DMS79 treated with DMSO at 0.1 percent for 48 hours (cell line): ENCODE measurements at places on chromosomes 13 and 19.

DNA sequence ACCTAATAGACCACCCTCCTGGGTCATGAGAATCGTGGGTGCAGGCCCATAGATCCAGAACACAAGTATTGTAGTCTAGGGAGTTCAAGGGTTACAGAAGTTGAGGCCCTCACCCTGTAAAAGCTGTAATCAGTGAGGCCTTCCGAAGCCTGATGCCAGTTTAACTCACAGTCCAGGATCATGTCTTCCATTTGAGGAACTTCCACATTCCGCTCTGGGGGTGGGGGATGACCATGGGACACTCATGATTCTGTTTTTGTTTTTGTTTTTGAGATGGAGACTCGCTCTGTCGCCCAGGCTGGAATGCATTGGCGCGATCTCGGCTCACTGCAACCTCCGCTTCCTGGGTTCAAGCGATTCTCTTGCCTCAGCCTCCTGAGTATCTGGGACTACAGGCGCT lies 1.7 kb upstream of the RASIP1 start:
- DNase-seq = no peak

DNA sequence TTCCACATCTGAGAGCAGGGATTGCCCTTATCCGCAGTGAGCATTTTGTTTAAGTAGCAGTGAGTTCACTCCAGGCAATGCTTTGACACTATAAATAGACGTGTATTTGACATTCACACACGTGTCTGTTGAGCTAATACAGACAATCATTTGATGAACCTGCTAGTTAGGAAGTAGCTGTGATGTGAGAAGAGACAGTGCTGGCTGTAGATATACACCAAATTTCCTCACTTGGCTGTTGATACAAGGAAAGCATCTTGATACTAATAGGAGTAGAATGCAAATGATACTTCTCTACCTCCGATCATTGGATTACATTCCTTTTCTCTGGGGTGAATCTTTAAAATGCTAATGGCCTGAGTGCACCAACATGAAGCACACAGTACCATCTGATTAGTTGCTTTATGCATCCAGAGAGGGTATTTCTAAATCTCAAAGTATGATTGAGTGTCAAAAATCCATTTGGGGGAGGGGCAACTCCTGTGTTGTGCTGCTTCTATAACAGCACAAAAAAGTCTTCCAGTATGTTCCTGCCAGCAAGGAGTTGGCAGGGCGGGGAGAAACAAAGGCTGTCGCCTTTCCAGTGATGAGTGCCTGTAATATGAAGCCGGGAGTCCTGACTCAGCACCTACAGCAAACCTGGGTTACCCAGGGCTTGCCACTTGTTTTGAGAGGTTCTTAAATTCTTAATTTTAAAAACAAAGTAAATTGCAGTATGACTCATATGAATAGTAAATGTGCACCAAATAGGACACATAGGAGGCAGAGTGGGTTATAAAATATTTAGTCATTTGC lies 7.0 kb downstream of the CUL4A start:
- peak; percentile 100 for DNase-seq

GRCh38 chr13:111161601-111162600 lies 46.8 kb downstream of the ARHGEF7 start:
- DNase-seq = no peak

DNA sequence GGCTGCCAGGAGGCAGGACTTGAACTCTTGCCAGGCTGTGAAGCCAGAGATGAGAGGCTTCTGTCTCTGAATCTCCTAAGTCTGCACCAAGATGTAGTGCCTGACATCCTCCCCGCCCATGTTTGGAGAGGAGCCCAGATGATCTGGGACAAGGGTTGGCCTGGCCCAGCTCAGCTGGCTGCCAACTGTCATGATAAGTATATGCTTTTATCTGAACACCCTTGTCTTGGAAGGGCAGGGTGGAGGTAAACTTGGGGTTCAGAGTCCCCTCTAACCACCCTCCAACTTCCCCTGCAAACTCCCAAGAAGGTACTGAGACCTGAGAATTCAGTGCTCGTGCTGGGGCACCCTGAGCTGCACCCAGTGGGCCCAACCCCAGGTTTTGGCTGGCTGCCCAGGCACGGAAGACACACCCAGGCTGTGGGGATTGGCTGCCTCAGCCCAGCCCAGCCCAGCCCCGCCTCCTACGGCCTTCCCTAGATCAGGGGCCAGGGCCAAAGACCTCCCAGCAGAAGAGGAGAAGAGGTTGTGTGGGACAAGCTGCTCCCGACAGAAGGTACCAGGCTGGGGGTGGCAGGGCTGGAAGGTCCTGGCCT lies at the start of gene CYP4F12:
TSS of gene CYP4F12 (plus strand) at position 508 of the 596 bp plus-strand sequence. CDS start 443 bp downstream, outside the sequence.
- no peak for DNase-seq

- no peak for DNase-seq
These were observed 38.6 kb downstream of the LIG4 start for GRCh38 chr13:108176685-108177274.

DNA sequence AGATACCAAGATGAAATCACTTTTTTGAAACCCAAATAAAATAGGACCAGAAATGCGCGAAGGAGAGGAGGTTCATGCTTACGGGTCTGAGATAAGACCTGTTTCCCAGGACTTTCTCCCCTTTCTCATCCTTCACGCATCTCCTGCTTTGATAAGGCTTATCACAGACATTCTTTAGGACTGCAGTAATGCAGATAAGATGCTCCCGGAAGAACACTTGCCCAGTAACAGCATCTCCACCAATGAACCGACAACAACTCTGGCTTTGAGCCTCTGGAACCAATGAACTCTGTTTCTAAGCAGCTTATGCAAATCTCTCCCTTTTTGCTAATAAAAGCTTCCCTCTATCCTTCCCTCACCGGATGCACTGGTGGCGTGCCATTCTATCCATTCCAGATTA lies 783.4 kb upstream of the ARGLU1 start:
- no peak for DNase-seq

- DNase-seq = no peak
These were observed 181.8 kb downstream of the TBC1D4 start for GRCh38 chr13:75299913-75300862.

DNA sequence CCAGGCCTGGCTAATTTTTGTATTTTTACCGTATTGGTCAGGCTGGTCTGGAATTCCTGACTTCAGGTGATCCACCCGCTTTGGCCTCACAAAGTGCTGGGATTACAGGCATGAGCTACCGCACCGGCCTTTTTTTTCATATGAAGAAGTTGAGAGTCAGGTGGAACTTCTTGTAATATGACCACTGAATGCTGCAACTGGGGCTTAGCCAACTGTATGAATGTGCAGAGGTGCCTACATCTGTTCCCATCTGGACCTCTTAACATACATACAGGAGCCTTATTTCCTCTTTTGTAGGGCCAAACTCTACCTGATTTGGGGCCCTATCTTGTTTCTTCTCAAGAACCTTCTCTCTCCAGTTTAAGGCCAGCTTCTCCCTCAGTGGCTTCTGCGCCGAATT lies 11.9 kb upstream of the GGACT start:
- no peak for DNase-seq

GRCh38 chr13:41955605-41956004 lies 5.3 kb downstream of the VWA8 start:
- no peak for DNase-seq

DNA sequence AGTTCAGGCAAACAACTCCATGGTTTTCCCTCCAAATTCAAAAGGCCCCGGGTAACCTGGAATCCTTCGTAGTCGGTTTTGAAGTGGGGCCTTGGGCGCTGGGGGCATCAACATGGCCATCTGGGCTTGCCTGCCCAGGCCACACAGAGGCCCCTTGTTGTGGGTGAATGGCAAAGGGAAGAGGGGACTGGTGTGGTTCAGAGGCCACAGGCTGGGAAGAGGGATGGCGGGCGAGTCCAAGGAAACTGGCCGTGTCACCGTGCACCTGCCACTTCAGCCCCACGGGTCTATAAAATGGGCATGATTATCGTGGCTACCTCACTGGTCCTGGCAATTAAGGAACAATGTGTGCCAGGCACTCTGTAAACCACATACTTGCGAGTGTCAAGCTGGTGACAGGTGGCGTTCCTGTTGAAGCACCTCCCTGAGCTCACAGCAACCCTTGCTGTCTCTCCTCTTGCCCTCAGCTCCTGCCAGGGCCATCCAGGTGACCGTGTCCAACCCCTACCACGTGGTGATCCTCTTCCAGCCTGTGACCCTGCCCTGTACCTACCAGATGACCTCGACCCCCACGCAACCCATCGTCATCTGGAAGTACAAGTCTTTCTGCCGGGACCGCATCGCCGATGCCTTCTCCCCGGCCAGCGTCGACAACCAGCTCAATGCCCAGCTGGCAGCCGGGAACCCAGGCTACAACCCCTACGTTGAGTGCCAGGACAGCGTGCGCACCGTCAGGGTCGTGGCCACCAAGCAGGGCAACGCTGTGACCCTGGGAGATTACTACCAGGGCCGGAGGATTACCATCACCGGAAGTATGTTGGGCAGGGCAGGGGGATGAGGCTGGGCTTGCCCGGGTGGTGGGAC lies 1.3 kb downstream of the LSR start:
- peak; percentile 3 for DNase-seq

DNA sequence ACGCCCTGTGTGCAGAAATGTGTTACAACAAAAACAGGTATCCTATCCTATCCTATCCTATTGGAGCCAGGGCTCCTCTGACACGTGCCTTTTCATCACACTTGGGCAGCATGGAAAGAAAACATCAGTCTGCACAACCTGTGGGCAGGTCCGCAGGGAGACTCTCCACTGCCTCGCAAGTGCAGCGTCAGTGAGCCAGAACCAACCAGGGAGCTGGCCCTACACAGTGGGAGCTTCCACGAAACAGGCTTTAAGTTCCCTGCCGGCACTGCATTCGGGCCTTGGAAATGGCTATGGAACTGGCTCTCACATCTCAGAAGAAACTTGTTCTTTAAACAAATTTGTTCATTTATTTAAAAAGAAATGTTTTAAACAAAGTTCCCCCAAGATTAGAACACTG lies 49.5 kb downstream of the SLC7A1 start:
- DNase-seq = no peak

GRCh38 chr13:109165417-109165904 lies 536.0 kb downstream of the MYO16 start:
- no peak for DNase-seq

- DNase-seq = no peak
These were observed 32.5 kb downstream of the PCDH20 start for GRCh38 chr13:61383111-61383510.

DNA sequence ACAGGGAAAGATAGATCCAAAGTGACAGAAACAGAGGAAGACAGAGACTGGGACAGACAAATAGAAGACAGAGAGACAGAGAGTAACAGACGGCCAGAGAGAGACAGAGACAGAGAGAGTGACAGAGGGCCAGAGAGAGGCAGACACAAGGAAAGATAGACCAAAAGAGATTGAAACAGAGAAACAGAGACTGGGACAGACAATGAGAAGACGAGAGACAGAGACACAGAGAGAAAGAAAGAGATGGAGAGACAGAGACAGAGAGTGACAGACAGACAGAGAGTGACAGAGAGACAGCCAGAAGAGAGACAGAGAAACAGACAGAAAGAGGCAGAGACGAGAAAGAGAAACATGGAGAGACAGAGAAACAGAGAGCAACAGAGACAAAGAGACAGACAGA lies 127.3 kb downstream of the UQCRFS1 start:
- no peak for DNase-seq

- no peak for DNase-seq
These were observed 60.9 kb downstream of the WDFY2 start for GRCh38 chr13:51645154-51645650.

DNA sequence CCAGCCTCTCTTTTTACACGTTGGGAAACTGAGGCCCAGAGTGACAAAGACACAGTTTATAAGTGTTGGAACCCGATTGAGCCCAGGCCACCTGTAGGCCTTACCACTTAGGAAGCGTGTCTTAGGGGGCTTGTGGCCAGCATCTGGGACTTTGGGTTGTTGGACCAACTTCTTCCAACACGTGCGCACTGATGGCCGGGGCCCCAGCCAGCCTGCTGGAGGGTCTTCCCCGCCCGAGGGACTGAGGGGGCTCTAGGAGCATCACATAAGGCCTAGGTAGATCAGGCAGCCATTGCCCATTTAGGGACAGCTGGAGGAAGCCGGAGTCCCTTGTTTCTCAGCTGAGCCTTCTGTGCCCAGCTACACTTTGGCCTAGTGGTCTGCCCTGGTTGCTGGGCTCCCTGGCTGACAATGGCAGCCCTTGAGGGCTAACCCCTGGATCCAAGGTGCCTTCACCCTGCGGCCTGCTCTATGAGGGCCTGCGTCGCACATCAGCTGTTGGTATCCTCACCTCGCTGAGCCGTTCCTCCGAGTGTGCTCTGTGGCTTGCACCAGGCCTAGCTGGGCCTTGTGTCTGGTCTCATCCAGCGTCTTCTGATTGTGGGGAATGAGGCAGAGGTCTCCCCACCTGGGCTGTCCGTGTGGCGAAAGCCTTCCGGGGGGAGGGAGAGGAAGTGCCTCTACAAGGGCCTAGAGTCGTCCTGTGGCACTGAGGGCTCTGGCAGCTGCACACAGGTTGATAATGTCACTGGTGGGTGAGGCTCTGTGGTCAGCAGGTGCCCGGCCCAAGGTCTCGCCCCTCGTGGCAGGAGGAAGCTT lies 1.2 kb downstream of the RAB11B start:
- DNase-seq = peak; percentile 12

DNA sequence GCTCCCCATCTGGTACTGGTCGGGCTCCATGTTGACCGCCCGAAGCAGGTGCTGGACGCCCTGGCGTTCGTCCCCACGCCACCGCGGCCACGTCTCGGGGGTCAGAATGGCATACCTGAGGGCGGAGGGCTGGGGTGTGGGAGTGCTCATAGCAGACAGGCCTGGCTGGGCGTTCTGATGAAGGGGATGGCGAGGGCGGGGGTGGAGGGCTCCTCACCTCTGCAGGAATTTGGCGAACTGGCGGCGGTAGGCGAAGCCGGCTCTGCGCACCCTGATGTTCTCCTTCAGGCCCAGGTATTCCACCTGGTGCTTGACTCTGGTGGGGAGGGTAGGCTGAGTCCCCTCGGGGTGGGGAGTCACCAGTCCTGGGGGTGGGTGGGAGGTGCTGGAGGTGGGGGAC lies 22.3 kb upstream of the ZNF414 start:
- DNase-seq = no peak

DNA sequence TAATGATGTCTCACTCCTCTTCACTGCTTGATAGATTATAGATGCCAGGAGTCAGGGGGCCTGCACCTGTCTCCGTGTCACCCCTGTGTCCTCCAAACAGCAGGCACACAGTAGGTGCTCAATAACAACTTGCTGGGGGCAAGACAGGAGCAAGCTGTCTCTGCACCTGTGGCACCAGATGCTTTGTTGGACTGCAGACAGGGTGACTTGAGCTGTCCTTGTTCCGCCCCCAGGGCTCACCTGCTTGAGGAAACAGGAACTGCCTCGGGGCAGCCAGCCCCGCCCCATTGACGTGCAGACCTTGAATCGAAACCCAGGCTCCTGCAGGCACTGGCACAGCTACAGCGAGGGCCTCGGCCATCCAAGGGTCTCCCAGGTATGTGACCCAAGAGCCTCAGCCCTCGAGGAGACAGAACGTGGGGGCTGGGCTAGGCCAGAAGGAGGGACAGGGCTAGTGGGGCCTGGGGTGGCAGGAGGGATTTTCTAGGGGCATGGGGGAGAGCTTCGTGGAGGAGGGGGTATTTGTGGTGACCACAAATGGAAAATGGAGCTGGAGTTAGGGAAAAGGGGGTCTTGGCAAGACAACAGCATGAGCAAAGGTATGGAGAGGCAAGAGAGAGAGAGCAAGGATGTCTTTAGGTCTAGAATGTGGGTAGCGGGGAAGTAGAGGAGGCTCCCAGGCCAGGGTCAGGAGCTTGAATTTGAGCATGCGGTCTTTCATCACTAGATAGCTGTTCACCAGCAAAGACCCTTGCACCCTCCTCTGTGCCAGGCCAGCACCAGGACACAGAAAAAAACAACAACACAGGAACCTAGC lies at the start of gene HSH2D:
TSS of gene HSH2D (plus strand) at position 287 of the 817 bp plus-strand sequence. CDS start 5,066 bp downstream, outside the sequence.
- DNase-seq = peak; percentile 66
